Uterine smooth muscle cell (primary cell): ENCODE measurements at places on chromosomes 6 and 20. TPM values are rescaled to one million over a fixed set of nuclear protein-coding genes. Genes with fewer than 3 reads are reported as not detected.

Gene GPX5
- not detected in 2 replicates for total RNA-seq

Gene BPIFB1
- total RNA-seq, result not detected in 2 replicates

Gene HCRTR2
- total RNA-seq, result not detected in 2 replicates

Gene TDP2
- 27.6 and 27.7 TPM in 2 replicates for total RNA-seq

Gene ECT2L
- 0.12 TPM in 1 of 2 replicates, not detected in the other for total RNA-seq

Gene ABHD16B
- total RNA-seq, result not detected in 2 replicates

Gene SEL1L2
- not detected in 2 replicates for total RNA-seq

Gene APOM
- total RNA-seq, result 0.89 and 1.2 TPM in 2 replicates

Gene DDX43
- total RNA-seq, result under 0.01 and 2.7 TPM in 2 replicates

Gene MOXD1
- 21.8 and 44.4 TPM in 2 replicates for total RNA-seq

Gene SLC22A7
- not detected in 2 replicates for total RNA-seq

Gene ZSCAN9
- total RNA-seq, result 12.9 and 13.4 TPM in 2 replicates

Gene TTPAL
- 15.3 and 20.6 TPM in 2 replicates for total RNA-seq

Gene GSTA3
- not detected in 2 replicates for total RNA-seq

Gene CST1
- total RNA-seq, result 0.22 and 6.9 TPM in 2 replicates

Gene FOXQ1
- total RNA-seq, result 0.33 TPM in 1 of 2 replicates, not detected in the other

Gene MROH8
- total RNA-seq, result 1.1 and 1.4 TPM in 2 replicates
